ENCODE measurements at places on chromosomes 2 and 18.

DNA sequence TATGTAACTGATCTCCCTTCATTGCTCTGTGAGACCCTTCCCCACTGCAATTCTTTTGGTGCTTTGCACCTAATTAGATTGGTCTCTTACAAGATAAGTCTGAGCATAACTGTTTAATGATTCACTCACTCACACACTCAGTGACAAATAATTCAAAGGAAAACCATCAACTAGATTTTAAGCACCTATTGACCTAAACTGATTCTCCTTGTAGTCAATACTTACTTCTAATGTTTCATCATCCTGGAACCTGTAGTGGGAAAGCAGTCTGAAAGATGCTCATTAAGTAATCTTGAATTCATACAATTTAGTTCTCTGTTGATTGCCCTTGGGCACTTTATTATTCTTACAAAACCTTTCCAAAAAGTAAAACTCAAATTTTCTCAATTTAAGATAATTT is 74.3 kb upstream of the COL5A2 start:
- no peak for DNase-seq

- no peak for DNase-seq
Measured at GRCh38 chr18:58095222-58095621, 51.2 kb downstream of the NEDD4L start.

- DNase-seq, result no peak
Measured at GRCh38 chr2:107146181-107146580, 260.2 kb upstream of the ST6GAL2 start.

- DNase-seq, result no peak
Measured at GRCh38 chr2:38935568-38936172, 46.0 kb downstream of the ARHGEF33 start.

- DNase-seq, result no peak
Measured at GRCh38 chr2:202091476-202091875, 18.4 kb downstream of the KIAA2012 start.

DNA sequence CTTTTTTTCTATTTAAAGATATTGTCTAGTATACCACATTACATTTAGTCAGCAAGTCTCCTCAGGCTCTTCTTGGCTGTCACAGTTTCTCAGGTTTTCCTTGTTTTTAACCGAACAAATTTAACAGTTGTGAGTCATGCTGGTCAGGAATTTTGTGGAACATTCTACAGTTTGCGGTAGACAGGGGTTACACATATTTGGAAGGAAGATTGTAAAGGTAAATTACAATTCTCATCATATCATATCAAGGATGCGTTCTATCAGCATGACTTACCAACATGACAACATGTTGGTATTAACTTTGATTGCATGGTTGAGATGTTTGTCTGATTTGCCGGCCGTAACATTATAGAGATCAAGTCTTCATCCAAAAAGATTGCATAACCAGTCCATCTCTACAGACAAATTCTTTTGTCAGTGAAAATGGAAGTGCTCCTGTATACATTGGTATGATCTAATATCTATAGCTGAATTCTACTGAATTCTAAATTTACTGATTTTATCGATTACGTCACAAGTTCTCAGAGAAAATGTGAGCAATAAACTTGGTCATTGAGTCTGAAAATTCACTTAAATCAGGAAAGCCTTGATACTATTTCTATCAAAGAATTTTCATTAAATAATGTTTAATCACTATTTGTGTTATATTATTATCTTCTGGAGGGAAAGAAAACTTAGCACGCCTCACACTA is 664.4 kb upstream of the SLC8A1 start:
- DNase-seq, result no peak

DNA sequence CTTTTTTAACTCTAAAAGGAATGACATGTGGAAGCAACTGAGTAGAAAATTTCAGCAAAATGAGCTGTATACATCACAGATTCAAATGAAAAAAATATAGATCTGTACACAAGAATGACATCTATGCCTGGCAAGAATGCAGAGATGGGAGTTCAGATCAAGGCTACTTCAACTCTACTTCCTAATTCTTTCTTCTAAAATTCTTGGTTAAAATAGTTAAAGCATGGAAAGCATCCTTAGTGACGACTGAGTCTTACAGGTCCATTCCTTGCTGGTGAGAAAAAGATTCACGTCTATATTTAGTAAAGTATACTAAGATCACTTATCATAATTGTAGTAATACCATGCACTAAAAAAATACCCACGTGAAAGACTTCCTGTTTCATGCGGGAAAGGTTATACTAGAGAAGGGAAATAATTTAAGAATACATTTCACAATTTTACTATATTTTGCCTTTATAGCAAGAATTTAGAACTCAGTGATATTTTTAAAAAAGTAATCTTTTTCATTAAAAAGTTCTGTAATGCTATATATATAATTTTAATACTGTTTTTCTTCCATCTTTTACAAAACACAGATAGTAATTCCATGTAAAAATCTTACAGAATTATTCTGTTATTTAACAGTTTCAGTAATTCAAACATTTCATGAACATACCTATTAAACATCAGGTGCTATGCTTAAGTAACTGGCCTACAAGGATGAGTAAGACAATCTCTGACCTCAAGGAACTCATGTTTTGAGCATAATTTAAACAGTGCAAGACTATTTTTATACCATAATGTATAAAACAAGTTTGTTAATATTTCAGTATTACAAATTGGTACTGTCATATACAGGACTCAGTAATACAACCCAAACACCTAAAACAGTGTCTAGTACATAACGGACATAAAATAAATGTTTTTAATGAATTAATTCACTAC is 159.6 kb downstream of the BAZ2B start:
- no peak for DNase-seq

- no peak for DNase-seq
Measured at GRCh38 chr2:122168799-122169198, 413.3 kb downstream of the TSN start.

DNA sequence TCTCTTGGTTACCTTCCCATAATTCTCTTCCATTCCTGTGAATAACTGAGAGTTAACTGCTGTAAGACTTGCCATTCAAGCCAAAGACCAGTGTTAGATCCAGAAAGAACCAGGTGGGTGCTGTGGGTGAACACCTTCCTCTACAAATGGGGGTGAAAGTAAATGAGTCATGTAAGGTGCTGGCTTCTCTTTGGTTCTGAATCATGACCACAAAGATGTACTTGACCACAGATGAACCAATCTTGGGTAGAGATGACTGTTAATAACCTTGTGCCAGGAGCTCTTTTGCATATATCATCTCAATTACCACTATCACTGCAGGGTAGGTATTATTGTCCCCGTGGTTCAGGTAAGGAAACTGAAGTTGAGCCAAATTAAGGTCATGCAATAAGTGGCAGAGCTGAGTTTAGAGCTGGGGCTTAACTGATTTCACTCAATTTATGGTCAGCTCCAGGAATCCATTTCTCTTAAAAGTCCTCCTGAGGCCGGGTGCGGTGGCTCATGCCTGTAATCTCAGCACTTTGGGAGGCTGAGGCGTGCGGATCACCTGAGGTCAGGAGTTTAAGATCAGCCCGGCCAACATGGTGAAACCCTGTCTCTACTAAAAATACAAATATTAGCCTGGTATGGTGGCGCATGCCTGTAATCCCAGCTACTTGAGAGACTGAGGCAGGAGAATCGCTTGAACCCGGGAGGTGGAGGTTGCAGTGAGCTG is 244.9 kb upstream of the CXCR4 start:
- no peak for DNase-seq

- no peak for DNase-seq
Measured at GRCh38 chr2:134131681-134132489, 122.0 kb upstream of the MGAT5 start.

DNA sequence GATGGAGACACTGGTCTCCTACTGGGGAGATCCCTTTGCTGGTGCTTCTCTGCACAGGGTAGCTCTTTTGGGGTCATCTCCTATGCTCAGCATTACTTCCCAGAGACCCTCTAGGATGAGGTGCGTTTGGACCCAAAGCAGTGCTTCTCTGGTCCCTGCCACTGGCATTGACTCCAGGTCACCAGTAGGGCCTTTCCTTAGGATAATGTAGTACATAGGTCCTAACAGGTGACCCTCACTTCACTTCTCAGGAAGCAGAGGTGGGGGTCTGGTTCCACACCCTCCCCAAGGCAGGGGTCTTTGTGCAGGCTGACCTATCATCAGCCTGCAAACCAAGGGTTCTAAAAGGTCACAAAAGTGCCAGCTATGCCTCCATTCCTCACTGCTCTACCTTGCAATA is 145.8 kb upstream of the HS6ST1 start:
- no peak for DNase-seq

GRCh38 chr2:60252581-60253150 is 300.8 kb downstream of the BCL11A start:
- no peak for DNase-seq

DNA sequence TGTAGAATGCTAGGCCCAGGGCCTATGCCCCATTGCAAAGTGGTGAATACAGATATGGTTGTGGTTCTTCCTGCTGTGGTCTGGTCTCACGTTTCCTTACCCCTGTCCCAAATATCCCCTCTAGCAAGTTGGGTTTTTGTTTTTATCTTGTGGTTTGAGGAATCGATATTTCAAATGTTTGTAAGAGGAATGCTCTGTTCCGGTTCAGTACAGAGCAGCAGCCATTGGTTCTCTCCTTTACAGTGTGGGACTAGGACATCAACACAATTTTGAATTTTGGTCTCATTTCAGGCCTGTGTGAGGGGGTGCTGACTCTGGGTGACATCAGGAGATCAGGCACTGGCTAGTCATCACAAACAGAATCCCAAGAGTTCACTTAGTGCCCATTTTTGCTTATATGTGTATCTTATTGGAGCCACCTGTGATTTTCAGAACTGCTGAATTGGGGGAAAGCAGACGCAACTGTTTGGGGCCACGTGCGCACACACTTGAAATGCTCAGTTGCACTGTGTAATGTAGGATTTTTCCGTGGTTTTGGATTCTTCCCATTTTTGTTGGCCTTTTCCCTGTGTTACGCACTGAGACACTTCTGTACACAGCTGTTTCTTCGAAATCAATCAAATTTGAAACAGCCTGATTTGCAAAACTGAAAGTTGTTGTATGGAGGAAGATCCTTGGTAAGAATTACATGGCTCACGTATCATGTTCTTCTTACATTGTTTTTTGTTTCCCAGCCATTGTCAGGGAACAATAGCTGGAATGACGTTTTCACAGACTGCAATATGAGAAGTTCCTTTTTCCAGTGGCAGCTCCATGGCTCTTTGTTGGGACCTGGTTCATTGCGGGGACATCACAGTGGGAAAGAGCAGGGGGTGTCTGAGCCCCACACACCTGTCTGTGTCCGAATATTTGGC is 8.6 kb downstream of the SH3BP4 start:
- no peak for DNase-seq

DNA sequence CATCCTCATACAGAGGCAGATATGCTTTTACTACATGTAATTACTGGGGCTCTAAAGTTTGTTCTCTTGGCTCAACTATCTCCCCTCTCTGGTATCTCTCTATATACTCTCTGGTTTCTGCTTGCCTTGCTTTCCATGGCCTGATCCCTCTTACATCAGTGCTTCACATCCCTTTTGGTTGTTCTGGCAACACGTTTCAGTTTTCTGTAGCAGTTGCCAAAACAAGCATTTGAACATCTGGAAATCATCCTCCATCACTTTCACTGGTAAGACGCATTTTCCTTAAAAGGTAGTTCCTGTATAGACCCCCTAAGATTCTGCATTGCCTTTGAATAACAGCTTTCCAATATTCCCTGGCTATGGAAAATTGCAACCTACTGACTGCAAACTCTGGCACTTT is 25.9 kb downstream of the COL5A2 start:
- no peak for DNase-seq

DNA sequence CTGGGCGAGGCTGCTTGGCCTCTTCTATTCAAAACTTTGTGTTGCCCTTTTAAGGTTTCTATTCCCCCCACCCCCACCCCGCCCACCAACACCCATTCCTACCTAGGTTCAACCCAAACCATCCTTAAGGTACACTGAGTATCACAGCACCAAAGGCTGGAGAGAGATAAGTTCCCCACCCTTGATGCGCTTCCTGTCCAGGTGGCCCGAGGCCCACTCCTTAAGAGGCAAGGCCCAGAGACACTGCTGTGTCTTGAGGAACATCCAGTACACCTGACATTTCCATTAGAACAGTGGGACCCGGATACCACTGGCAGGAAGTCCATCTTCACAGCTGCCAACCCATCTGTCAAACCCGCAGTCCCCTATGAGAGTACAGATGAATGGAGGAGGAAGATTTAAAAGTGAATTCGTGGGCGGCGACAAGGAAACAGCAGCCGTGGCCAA is 277 bp upstream of the INPP1 start:
- no peak for DNase-seq

DNA sequence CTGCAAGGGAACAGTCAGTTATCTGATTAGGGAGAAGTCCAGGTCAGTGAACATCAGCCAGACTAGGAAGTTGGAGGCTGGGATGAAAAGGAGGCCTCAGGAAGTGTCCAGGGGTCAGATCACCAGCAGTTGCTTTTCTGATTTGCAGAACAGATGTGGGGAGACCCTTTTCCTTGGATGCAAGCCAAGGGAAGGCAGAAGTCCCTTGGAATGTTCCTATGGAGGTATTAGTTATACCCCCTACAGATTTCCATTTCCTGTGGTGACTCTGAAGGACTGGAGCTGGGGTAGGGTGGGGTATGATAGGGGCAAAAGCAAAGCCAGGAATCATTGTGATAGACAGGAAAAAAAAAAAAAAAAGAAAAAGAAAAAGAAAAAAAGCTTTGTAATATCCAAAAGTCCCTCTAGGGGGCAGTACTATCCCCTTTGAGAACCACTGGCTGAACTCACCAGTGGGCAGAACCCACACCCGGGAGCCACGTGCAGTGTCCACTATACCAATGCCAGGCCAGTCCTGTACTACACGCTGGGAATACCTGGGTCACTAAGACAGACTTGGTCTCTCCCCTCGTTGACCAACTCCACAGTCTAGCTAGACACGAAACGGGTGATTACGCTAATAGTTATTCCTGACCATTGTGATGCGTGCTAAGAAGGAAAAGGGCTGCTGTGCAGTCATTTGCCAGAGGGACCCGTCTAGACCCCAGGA is 7.4 kb downstream of the DYSF start:
- no peak for DNase-seq

DNA sequence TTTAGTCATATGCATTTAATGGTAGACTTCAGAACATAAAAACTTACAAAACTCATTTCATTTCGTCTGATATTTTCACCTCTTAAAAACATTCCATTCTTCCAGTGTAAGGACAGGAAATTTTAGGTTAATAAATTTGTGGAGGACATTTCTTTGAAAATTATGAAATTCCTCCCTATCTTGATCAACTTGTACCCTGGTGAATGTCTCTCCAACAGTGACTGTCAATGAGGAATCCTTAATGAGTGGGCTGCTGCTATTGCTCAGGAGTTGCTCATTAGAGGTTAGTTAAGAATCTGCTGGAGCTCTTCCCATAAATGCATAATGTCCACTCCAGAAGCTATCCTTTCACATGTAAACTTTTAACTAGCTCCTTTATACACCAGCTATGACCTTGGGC is 69.1 kb downstream of the LRP1B start:
- DNase-seq, result no peak

- no peak for DNase-seq
Measured at GRCh38 chr18:24795129-24795528, 334.7 kb downstream of the HRH4 start.

- DNase-seq, result no peak
Measured at GRCh38 chr18:52617931-52618330, 277.9 kb downstream of the DCC start.

All from effector CD4-positive, alpha-beta T cell (primary cell).